ENCODE measurements at places on chromosomes 12 and 14.

- peak; percentile 59 for DNase-seq
Observed at GRCh38 chr14:20662968-20663732, 21.2 kb upstream of the RNASE4 start.

DNA sequence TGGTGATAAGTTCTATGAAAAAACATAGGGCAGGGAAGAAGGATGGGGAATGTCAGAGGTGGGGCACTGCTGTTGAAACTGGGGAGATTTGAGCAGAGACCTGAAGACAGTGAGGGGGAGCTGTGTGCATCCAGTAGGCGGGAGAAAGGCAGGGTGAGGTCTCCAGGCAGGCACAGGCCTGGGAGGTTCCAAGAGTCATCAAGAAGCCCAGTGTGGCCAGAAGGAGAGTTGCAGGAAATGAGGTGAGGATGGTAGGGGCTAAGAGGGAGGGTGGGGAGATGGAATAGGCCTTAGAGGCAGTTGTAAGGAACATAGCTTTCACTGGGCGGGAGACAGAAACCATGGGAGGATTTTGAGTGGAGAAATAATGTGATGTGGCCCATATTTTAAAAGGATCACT lies 341.8 kb downstream of the GLT1D1 start:
- DNase-seq: no peak

DNA sequence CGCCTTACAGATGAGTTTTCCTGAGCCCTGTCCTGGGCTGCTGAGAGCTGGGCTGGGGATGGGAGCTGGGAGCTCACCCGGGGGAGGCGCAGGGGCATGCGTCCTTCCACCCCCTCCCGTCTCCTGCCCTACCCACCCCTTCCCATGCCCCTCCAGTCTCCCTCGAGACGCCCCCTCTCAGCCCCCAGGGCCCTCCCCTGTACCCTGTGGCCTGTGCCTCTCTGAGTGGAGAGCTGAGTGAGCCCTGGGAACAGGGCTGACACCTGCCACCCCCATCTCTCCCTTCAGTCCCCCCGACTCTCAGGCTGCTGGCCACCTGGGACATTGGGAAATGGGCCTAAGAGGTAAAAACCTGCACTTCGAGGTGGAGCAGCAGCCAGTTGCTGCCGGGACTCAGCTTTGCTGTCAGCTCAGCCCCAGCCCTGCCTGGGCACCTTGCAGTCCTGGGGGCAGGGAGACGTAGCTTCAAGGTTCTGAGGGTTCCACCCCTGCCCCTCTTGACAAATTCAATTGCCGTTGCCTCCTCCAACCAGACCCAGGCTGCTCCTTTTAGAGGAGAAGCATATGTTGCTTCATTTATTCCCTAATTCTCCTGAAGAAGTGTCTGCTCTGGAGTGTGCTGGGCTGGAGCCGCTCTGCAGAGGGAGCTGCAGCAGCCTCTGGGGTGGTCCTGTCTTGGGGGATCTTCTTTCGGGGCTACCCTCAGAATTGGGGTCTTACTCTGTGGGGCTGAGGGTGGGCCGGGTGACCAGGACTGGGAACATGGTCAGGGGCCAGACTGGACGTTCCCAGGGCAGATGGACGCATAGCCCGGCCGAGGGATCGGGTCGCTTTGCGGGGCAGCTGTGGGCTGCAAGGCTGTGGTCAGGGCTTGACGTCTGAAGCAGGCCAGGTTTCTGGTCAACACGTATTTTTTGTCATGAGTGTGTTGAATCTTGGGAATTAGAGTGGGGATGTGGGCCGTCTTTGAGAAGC lies 141.4 kb downstream of the ADGRD1 start:
- DNase-seq: no peak

DNA sequence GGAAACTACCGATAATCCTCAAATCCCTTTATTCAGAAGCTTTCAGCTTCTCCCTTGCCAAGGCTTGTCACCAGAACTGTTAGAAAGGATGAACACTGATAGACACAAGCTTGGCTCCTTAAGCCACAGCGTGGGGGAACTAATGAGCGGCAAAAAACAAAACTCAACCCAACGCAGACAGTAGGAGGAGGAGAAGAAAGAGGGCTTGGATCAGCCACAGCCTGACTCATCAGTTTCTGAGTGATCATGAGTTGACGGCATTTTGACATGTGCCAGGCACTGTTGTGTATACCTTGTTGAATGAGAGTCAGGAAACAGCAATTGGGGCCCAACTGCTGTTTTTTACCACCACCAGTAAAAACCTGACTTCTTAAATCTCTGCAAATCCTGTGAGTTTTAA lies 23.7 kb downstream of the PLXNC1 start:
- no peak for DNase-seq

- DNase-seq: no peak
Observed at GRCh38 chr12:108312693-108313189, 26.4 kb downstream of the CMKLR1 start.

GRCh38 chr12:23803540-23803939 lies 145.9 kb downstream of the SOX5 start:
- no peak for DNase-seq

Measured in activated T-helper 1 cell treated with anti-CD3 and anti-CD28 coated beads, Interleukin-2, amount 50 U/mL, for 16 hours (primary cell).